Activated naive CD8-positive, alpha-beta T cell treated with anti-CD3 and anti-CD28 coated beads, Interleukin-2, amount 50 U/mL, for 16 hours (primary cell): ENCODE measurements at places on chromosomes 1 and 21.

- no peak for DNase-seq
Measured at GRCh38 chr1:12615865-12616708, 1.9 kb downstream of the DHRS3 start.

DNA sequence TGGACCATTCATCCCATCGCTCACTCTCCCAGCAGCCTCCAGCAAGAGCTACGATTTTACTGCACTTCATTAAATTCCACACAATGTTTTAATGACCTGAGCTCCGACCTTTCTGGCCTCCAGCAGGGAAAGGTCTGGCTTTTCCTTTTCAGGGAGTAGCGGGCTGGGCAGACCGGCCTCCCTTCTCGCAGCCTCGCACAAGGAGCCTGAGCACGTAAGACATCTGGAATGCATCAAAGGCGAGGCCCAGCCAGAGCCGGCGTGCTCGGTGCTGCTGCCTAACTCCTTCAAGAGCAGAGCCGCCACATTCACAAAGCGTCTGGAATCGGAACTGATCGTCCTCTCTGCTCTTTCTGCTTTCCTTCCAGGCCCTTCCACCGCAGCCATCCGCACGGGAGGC lies 32.5 kb upstream of the FHAD1 start:
- no peak for DNase-seq

GRCh38 chr1:244952940-244953339 lies 88.6 kb upstream of the HNRNPU start:
- no peak for DNase-seq

DNA sequence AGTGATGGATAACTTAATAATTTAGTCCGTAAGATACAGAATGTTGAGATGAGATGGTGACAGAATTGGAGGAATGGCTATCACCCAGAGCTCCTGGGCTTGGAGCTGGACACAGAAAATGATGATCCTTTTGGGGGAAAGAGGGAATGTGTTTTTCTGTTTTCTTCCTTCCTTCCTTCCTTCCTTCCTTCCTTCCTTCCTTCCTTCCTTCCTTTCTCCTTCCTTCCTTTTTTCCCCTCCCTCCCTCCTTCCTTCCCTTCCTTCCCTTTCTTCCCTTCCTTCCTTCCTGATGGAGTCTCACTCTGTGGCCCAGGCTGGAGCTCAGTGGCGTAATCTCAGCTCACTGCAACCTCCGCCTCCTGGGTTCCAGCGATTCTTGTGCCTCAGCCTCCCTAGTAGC lies 2.8 kb upstream of the GPR137B start:
- DNase-seq = no peak

GRCh38 chr1:244083383-244083943 lies 32.4 kb downstream of the ZBTB18 start:
- DNase-seq = no peak

DNA sequence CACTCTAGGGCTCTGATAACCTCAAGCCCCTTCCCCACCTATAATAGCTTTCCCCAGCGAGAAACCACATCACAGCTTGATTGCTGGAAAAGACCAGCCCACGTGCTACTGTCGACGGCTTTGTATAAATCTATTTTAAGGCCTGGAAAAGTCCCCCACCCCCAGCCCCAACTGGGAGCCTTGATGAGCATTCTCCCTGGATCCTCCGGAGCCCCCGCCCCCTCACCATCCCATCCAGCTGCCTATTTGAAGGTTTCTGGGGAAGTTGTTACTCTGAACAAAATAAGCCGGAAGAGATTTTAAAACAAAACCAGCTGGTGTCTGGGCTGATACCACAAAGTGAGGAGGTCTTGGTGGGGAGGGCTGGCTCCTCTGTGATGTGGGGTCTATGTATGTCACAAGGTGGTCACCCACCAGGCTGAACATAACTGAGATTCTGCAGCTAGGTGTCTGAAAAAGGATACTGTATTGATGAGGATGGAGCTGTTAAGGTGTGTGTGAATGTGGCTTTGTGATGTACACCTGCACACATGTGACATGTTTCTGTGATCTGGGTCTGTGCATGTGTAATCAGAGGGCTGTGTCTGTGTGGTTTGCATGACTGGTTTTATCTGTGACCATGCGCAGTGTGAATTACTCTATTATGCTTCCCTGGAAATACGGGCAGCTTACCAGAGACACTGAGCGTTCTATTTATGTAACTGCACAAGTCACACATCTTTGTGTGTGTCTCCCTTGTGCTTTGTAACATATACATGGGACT lies 25.0 kb downstream of the RIMS3 start:
- no peak for DNase-seq
